ENCODE measurements at places on chromosomes 1 and 21.

DNA sequence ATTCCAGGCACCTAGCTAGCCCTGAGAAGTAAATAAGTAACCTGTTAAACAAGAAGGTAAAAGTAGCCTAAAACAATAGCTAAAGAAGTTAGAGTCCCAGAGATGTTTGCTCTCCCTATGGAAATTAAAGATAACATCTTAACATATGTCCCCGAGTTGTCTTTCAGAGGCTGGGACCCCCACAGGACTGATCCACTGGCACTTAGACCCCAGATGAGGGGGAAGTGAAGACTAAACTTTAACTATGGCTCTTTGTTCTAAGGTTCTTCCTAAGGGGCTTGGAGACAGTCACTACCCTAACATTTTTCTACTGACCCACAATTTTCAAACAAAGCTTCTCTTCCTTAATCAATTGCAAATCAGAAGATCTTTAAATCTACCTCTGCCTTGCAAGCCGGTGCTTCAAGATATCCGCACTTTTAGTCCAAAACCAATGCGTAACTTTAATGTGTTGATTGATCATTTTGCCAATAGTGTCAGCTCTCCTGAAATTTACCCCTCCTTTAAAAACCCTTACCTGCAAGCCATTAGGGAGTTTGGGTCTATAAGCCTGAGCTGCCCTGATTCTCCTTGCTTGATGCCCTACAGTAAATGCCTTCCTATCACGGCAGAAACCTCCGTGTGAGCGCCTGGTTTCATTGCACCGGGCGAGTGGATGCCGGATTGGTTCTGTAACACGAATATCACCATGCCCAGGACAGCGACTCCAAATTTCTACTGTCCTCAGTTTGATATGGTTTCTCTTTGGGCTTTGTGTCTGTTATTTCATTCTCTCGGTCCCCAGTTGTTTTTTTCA lies 404.4 kb downstream of the SIPA1L2 start:
- no peak for DNase-seq

GRCh38 chr1:228955691-228956090 lies 220.4 kb downstream of the RHOU start:
- no peak for DNase-seq

GRCh38 chr1:89516055-89516454 lies 8.6 kb upstream of the LRRC8B start:
- no peak for DNase-seq

DNA sequence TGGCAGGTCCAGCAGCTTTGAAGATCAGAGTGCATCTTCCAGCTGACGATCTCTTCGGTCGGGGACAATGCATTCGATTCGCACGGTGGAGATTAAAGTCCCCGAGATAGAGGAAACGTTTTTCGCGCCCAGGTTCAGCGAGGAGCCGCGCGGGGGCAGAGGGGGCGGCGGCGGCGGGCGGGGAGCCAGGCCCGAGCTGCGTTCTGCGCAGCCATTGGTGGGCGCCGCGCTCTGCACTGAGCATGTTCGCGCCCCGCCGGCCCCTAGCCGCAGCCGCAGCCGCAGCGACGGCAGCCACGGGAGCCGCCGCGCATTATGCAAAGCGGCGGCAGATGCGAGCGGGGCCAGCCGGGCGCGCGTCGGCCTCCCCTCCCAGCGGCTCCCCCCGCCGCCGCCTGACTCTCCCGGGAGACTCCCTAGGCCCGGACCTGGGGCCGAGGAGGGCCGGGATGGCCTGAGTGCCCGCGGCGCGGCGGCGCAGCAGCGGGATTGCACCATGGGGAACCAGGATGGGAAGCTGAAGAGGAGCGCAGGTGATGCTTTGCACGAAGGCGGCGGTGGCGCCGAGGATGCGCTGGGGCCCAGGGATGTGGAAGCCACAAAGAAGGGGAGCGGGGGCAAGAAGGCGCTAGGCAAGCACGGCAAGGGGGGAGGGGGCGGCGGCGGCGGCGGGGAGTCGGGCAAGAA lies at the start of gene FMN2:
TSS of gene FMN2 (plus strand) at position 270 of the 687 bp plus-strand sequence. CDS start at position 497, 227 bp downstream.
- DNase-seq, result no peak

GRCh38 chr1:181181792-181182585 lies 93.5 kb downstream of the IER5 start:
- no peak for DNase-seq

DNA sequence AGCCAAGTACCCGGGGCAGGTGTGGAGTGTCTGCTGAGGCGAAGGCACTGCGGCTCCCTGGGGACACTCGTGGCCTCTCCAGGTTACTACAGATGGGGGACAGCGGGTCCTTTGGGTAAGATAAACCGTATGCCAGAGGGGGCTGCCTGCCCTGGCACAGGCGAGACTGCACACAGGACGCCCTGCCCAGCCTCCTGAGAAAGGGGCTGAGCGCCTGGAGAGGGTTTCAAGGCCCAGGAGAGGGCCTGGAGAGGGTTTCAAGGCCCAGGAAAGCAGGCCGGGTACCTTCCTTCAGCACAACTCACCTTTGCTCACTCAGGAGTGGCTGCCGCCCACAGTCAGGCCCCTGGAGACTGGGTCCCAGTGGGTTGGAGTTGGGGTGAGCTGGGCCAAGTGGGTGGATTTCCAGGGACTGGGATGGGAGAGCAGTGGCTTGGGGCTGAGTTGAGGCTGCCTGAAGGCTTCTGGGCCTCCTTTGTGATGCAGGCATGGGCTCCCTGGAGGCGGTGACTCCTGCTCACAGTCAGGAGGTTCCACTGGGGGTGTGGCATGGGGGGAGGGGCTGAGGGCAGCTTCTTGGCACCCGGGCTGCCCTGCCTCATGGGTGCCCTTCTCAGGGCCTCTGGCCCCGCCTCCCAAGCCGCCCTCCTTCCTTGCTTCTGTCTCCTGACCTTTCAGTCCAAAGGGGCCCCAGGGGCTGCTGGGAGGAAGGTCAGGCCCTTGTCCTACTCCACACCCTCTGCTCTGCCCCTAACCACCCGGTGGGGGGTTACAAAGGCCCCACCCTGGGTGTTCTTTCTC lies at the start of gene MMEL1:
TSS of gene MMEL1 (minus strand) at position 456 of the 801 bp plus-strand sequence. CDS start 3,532 bp downstream, outside the sequence.
- no peak for DNase-seq

- no peak for DNase-seq
These were observed 62.2 kb downstream of the CAPZB start for GRCh38 chr1:19423130-19423529.

GRCh38 chr1:31687601-31688000 lies 16.2 kb downstream of the COL16A1 start:
- DNase-seq, result no peak

- DNase-seq, result no peak
These were observed 709.4 kb downstream of the MRPL39 start for GRCh38 chr21:24897883-24898282.

DNA sequence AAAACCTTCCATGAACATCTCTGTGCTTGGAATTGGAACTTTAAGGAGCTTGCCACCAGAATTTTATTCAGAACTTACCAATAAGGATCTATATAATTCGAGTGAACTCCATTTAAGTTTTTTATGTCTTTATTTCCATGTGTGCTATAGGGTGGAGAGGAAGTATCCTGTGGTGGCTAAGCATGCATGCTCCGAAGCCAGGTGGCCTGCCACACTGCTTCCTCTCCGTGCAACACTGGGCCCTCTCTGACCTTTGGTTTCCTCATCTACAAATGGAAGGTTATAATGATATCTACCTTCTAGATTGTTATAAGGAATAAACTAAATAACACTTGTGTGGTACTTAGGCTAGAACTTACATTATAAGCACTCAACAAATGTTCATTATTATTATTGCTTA lies 382.1 kb downstream of the PTPRC start:
- DNase-seq, result no peak

GRCh38 chr21:14744368-14744767 lies 198.3 kb upstream of the SAMSN1 start:
- no peak for DNase-seq

DNA sequence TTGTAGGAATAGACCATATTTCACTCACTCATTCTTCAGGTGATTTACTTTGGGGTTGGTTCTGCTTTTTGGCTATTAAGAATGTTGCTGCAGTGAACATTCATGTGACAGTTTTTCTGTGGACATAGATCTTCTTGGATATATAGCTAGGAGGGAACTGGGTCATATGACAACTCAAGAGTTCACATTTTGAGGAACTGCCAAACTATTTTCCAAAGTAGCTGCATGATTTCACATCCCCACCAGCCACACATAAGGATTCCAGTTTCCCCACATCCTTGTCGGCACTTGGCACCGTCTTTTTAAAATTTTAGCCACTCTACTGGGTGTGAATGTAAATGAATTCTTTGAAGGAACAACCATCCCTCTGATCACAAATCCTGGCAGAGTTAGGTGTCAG lies 126.0 kb downstream of the PRDM2 start:
- no peak for DNase-seq

GRCh38 chr1:89994231-89994804 lies 592 bp upstream of the ZNF326 start:
- DNase-seq, result no peak

GRCh38 chr21:16587141-16587581 lies 857.4 kb downstream of the USP25 start:
- no peak for DNase-seq

- DNase-seq, result no peak
These were observed 13.1 kb upstream of the LHX4 start for GRCh38 chr1:180217006-180217405.

DNA sequence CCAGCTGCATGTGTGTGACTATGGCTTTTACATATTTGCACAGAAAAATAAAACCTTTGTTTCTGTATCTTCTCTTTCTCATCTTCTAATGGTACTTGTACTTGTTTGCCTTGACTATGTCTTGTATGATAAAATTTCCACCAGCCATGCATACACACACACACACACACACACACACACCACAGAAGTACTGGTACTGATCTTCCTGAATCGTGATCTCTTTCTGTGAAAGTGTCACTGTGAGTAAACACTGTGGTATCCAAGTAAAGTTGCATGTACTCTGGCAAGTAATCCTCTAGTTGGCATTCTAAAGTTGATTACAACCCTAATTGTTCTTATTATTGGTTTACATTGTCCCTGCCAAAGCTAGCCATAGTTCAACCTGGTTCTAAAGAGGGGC lies 176.7 kb downstream of the CRB1 start:
- DNase-seq, result no peak

GRCh38 chr1:66380452-66381212 lies 153.3 kb upstream of the SGIP1 start:
- no peak for DNase-seq

- no peak for DNase-seq
These were observed 13.9 kb downstream of the SSR2 start for GRCh38 chr1:156006666-156007376.

GRCh38 chr1:229752679-229753078 lies 126.6 kb downstream of the URB2 start:
- no peak for DNase-seq

DNA sequence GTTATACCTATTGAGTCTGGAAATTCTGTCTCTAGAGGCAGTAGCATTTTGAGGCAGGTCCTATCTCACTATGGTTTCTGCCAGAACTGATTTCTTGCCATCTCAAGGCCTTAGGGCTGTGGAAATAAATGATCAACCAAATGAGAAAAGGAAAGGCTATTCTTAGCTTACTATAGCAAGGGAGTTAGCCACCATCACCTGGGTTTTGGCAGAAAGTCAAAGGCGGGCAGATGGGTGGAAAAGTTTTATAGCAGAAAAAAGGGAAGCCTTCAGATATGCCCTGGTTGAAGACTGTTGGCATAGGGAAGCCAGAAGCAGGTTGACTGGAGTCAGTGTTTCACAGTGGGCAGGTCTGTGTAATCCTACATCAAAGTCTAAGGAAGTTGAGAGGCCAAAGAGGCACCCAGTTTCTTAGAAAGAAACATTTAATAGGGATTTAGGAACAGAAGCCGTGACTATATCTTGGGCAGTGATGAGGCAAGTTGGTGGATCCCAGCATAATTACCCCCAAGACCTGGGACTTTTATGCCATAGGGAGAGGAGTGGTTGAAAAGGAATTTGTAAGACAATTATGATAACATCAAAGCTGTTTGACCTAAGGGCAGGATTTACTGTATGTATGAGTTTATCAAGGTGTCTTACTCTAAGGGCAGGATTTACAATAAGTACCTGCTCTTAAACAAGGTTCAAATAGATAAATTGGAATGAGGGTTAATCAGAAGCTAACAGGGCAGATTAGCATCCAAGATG lies 29.7 kb downstream of the CTH start:
- no peak for DNase-seq

DNA sequence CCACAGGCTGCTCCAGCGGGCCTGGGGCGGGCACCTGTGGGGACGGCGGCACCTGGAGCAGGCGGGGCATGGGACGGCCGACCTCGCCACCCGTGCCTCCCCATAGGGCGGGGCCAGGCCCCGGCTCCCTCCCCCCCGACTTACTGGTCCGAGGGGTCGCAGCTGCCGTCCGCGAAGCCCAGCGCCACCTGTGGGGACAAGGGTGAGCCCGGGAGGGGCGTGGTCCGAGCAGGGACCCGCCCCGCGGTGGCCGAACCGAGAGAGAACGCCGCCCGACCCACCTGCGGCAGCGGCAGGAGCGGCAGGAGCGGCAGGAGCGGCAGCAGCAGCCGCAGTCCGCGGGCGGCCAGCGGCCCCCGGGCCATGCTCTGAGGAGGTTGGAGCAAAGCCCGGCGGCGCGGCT lies at the start of gene TMEM52:
TSS of gene TMEM52 (minus strand) at position 379 of the 403 bp plus-strand sequence. CDS start at position 365, 14 bp downstream.
- DNase-seq, result no peak

DNA sequence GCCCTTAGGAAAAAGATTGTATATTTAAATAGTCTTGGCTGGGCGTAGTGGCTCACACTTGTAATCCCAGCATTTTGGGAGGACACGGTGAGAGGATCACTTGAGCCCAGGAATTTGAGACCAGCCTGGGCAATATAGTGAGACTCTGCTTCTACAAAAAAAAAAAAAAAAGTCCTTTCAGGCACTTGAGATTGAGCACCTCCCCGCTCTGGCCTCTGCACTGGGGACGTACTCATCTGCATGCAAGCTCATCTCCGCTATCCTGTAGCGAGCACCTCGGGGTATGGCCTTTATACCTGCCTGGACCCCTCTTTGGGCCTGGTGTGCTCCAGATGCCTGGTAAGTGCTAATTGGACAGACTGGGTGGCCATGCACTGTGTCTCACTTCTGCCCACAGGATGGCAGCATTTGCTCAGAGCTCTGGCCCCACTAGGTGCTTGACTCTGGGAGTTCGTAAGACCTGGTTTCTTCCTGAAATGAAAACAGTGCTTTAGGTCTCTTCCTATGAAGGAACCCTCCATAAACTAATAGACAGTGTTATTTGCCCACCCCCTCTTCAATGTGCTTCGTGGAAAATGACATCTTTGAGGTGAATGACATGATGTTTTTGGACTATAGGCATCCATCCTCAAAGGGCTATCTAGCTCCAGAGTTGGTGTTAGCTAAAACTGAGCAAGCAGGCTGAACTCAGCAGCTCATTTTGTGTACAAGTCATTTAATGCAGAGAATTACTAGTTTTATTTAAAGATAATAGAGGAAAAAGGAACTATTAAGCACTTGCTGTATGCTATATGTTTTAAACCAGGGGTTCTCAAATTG lies 61.7 kb upstream of the ADAR start:
- peak; percentile 46 for DNase-seq

DNA sequence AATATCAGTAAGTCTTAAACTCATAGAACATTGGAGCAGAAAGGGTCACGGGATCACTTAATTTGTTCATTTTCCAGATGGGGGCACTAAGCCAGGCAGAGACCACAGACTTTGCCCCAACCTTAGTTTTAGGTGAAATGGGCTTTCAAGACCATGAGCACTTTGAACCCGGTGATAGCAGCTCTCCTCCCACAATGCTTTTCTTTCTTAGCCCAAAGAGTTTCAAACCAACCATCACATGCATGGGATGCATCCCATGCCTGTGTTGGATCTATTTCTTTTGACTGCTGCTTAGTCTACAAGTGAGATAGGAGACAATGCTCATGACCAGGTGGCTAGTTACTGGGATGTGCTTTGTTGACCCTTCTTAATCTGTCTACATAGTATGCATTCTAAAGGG lies 240.6 kb downstream of the NUF2 start:
- no peak for DNase-seq

All from SW 1271 (cell line).